NCI-H1436 (cell line): ENCODE measurements at places on chromosomes 1 and 21.

DNA sequence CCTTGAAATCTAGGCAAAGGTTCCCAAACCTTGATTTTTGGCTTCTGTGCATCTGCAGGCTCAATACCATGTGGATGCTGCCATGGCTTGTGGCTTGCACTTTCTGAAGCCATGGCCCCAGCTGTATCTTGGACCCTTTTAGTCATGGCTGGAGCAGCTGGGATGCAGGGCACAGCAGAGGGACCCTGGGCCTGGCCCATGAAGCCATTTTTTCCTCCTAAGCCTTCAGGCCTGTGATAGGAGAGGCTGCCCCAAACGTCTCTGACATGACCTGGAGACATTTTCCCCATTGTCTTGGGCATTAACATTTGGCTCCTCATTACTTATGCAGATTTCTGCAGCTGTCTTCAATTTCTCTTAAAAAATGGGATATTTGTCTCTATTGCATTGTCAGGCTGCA lies 97.4 kb downstream of the NPHS2 start:
- DNase-seq = no peak

- no peak for DNase-seq
Observed at GRCh38 chr21:36710729-36711048, 11.8 kb downstream of the SIM2 start.

GRCh38 chr21:25313829-25314228 lies 293.5 kb downstream of the MRPL39 start:
- peak; percentile 23 for DNase-seq

GRCh38 chr1:1183833-1184775 lies 10.4 kb downstream of the TTLL10 start:
- DNase-seq = no peak

DNA sequence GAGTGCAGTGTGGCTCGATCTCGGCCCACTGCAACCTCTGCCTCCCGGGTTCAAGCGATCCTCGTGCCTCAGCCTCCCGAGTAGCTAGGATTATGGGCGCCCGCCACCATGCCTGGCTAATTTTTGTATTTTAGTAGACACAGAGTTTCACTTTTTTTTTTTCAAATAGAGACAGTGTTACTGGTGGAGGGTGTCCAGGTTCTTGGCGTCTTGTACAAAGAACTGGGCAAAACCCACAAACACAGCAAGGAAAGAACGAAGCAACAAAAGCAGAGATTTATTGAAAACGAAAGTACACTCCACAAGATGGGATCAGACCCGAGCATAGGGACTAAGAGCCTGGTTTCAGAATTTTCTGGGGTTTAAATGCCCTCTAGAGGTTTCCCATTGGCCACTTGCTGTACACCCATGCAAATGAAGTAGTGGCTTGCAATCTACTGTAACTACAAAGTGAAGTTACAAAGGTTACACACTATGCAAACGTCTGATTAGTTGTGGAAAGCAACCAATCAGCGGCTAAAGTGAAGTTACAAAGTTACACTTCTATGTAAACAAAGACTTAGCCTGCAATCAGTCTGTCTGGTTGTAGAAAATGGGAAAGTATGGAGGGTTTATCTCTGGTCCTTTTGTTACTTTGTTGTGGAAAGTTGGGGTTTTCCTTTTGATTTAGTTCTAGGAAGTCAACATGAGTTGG lies 199.1 kb downstream of the DYRK1A start:
- DNase-seq = no peak

GRCh38 chr1:44355582-44356305 lies 687 bp upstream of the ERI3 start:
- no peak for DNase-seq

DNA sequence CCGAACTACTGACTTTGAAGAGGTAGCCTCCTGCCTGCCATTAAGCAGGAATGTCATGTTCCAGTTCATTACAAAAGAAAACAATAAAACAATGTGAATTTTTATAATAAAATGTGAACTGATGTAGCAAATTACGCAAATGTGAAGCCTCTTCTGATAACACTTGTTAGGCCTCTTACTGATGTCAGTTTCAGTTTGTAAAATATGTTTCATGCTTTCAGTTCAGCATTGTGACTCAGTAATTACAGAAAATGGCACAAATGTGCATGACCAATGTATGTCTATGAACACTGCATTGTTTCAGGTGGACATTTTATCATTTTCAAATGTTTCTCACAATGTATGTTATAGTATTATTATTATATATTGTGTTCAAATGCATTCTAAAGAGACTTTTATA lies 159.8 kb upstream of the SGIP1 start:
- DNase-seq = no peak

GRCh38 chr1:59605184-59605583 lies 209.6 kb upstream of the HOOK1 start:
- no peak for DNase-seq

- no peak for DNase-seq
Observed at GRCh38 chr21:45534636-45535331, 7.5 kb downstream of the SLC19A1 start.

GRCh38 chr21:39867198-39867650 lies at the start of gene PCP4:
Gene PCP4, plus strand, starts transcription at chr21:39867438. Its CDS starts 64 bp downstream, at chr21:39867502.
- DNase-seq = peak; percentile 78

GRCh38 chr1:9651565-9652378 lies at the start of gene PIK3CD:
Gene PIK3CD, plus strand, starts transcription at chr1:9651731. Its CDS starts 58,725 bp downstream, at chr1:9710456.
- no peak for DNase-seq

GRCh38 chr21:15204140-15204969 lies 139.6 kb upstream of the NRIP1 start:
- DNase-seq = no peak

- no peak for DNase-seq
Observed at GRCh38 chr1:80154176-80154575, 1147.6 kb upstream of the ADGRL4 start.

DNA sequence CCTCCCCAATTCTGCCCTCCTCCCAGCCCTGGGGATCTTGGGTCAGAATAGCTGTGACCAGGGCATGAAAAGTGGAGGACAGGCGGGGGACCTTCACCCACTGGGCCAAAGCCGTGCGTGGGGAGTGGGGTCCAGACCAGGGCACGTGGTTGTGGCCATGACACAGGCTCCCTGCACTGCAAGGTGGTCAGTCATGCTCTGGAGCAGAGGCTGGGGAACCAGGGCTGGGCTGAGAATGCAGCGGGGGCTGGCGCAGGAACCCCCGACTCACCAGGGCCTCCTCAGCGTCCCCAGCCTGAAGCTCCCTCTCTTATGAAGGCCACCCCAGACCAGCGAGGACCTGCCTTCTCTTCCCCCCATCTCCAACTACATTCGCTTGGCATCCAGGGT lies 2.7 kb downstream of the DVL1 start:
- DNase-seq = no peak

DNA sequence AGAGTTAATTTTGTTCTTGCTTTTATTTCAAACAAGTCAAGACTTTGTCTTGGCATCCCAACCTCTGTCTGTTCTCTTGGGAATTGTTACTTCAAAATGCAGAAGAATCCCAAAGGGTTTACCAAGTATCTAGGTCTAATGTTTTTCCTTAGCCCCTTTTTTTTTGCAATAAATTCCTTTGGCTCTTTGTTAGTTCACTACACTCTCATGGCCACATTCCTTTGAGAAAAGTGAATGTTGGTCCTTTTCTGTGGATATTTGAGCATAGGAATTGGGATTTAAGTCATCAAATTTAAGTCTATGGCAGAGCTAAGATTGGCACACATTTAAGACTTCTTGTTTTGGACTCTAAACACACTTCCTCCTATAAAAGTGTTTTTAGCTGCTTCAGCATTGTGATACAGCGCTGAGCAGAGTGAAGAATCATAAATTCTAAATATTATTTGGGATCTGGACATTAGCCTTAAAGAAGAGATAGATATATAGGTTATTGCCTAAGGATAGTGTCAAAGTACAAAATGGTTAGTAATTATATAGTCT lies 1.9 kb downstream of the BTF3L4 start:
- no peak for DNase-seq
